ENCODE measurements at places on chromosomes 11 and 22.

- DNase-seq, result no peak
Measured at GRCh38 chr22:49462795-49463194, 364.9 kb downstream of the BRD1 start.

GRCh38 chr11:74255741-74256375 is 55.6 kb downstream of the P4HA3 start:
- peak; percentile 53 for DNase-seq

DNA sequence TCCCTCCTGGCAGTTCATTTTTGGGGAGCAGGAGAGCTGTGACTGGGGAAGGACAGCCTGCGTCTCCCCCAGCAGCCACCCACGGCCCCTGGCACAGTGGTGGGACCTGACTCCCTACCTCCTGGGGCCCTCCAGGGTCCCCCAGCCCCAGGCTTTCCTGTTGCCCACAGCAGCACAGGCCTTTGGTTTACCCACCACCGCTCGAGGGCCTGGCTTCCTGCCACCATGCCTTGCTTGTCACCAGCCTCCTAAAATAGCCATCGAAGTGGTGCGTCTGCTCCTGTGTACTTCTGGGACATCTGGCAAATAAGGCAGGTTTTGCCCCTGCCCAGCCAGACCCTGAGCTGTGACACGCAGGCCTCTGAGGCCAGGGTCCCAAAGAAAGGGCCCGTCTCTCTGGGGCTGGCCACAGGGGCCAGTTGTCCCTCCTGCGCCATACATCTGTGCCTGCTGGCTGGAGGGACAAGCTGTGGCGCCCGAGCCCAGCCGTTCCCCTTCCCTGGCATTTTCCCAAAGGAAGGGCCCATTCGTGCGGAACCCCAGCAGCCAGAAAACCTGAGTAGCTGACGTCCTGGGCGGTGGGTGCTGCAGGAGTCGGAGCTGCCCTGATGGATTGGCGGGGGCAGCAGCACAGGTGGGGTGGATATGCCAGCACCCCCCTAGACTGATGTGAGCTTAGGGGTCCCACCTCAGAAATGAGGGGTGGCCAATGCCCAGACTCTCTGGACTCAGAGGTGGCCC is 14.6 kb downstream of the PHLDA2 start:
- no peak for DNase-seq

GRCh38 chr22:36986242-36986821 is 32.9 kb downstream of the TST start:
- DNase-seq, result peak; percentile 5

DNA sequence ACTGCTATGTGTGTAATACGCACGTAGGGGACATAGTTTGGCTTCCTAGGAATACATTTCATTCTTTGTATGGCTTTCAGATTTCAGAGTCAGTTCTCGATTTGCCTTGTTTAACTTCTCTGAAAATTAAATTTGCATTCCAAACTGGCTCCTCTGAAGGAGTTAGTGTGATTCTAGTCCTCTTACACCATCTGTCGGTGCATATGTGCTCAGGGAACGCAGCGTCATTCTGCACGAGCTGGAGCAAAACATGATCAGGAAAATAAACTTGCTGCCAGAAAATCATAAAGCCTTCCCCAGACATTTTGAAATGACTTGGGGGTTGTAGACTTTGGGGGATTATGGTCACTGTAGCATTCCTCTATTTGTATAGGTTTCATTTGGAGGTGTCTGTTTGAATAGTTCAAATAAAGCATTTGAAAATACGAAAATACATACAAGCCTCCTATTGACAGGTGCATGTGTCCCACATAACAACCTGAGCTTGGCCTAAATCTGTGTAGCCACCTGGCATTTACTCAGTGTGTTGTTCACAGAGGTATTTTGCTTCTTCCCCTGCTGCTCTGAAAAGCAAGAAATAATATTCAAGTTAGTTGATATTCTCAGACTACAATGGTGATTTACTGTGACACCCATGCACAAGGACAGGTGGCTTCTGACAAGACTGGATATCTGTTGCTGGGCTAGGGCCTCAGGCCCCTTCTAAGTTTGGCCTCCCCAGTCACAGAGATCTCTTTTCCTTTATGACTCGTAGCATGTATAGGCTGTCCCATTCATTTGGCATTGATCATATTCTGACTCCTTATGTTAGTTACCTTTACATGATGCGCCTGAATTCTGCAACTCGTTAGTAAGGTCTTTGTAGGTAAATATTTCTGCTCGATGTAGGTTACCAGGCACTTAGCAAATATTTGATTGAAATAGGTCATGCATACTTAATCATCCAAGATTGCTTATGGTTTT is 81.6 kb upstream of the SORL1-AS1 start:
- DNase-seq, result no peak

DNA sequence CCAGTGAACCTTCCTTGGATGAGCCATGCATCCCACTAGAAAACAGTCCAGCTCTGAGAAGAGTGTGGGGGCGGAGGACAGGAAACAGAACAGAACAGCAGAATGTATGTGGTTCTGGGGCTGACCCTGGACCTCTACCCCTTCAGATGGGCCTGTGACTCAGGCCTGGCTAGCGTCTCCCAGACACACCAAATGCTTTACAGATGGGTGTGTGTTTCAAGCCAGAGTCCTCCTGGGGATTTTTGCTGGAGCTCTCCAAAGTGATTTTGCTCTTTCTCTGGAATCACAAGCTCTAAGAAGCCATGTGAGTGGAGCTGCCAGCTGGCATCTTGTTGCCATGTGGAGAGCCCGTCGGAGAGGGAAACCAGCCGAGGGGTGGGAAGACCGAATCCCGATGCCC is 13.2 kb upstream of the C1QTNF4 start:
- DNase-seq, result peak; percentile 89
